ENCODE measurements at places on chromosomes 16 and 17.

- DNase-seq, result no peak
Observed at GRCh38 chr17:45292696-45293412, 24.0 kb downstream of the MAP3K14 start.

DNA sequence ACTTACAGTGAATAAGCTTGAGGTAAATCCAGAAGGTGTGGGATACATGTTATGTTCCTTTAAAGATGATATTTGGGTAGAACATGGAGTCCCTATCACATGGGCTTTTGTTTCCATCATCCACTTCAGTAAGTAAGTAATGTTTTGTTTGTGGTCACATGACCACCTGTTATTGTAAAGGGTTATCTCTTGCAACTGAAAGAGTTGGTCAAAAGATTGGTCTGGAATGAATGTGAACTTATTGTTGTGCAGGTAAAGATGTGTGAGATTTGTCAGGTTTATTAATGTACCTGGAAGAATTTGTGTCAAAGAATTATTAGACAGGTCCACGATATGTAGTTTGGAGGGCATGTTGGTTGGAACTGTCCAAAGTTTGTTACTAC, 1.6 kb downstream of the OMG start:
- no peak for DNase-seq

GRCh38 chr17:43962479-43962878, 8.7 kb upstream of the PYY start:
- no peak for DNase-seq

DNA sequence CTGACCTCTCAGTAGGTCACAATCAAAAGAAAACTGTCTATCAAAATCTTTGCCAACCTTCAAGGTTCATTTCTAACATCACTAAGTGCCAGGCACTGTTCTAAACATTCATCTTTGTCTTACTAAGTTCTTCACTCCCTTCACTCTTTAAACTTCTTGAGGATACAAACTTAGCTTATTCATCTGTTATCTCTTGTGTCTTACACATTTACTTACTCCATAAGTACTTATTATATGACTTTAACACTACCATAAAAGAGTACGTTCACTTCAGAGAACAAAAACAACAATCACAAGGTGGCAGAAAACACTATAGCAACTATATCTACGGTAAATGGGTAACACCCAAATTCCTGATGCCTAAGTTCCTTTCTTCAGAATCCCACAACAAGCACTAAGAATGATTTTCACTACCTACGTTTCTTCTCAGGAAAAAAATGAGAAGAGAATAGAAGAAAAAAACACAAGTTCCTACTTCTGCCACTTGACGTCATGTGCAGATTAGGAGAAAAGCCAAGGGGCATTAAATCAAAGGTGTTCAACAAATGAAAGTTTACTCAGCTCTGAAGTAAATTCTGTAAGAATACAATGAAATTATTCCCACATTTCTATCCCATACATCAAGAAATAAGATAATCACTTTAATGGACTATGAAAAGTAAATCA, 29.2 kb downstream of the KANSL1 start:
- DNase-seq, result no peak

DNA sequence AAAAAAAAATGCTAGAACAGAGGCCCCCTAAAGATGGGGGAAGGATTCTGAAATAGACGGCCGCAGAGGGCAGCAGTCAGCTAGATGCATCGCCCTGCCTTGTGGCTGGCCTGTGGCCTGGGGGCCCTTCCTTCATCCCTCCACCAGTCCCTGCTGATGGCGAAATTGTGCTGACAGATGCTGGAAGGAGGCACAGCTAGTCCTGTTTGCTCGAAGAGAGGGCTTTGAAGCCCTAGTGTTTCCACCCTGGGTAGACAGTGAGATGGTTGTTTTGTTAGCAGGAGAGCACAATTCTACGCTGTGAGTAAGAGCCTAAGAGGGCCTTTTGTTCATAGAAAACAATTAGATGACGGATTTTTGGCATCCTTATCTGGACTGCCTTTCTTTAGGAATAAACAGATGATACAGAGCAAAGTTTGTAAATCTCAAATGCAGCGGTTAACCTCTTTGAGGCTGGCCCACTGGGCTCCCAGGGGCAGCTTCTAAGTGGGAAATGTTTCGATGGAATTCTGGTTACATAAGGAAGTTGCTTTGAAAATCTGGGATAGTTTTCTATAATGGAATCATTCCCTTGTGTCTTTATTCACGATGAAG, 23.0 kb downstream of the VPS35L start:
- no peak for DNase-seq

DNA sequence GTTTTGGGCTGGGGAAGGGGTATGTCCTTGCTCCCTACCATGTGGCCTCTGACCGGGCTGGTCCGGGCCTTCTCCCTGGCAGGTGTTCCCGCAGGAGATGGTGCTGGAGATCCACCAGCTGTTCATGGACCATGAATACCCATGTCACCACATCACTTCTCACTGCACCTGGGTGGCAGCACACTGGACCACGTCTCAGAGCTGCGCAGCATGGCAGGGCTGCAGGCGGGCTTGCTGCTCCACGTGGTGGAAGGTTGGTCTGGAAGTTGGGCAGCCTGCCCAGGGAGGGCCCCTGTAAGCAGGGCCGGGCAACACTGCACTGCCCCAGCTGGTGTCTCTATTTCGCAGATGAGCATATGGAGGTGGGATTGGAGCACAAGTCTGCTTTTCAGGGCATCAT, 169.5 kb upstream of the ZNF267 start:
- DNase-seq, result no peak

DNA sequence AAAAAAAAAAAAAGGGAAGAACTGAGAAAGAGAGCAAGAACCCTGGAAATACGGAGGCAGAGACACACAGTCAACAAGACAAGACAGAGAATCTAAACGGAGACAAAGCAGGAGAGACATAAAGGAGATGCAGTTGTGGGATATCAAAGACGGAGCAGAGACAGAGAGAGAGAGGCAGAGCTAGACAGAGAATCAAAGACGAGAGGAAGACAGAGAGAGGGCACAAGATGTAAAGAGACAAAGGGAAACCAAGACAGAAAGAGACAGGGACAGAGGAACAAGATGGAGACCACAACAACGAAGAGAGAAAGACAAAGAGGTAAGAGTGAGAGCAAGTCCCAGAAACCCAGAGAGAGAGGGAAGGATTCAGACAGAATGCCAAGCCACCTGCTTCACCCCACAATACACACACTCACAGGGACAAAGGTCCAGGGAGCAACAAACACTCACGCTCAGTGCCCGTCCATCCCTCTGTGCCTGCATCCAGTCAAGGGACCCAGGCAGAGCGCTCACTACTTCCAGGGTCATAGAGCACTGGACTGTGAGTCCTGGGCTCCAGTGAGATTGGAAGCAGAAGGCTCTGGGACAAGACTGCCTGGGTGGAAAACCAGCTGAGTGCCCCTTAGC, 88.9 kb downstream of the C16orf78 start:
- DNase-seq, result no peak

- DNase-seq, result peak; percentile 2
Observed at GRCh38 chr16:61210076-61210475, 826.2 kb downstream of the CDH8 start.

All from NCI-H1417 treated with DMSO at 0.1 percent for 48 hours (cell line).